ENCODE measurements at places on chromosomes 6 and 20.

DNA sequence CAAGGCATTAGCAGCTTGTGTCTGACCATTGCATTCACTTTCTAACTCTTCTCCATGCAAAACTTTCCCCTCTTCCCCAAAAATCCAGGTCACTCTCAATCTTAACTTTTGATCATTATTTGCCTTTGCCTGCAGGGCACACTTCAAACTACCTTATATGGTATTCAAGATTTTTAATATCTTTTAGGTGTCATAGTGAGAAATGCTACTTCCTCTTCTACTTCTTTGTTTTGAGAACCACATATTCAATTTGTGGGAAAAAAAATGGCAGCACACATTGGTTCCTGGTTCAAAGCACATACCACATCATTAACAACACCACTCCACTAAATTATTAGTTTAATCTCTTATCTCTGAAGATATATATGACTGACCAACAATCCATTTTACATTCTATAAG lies 1267.0 kb upstream of the CITED2 start:
- no peak for DNase-seq

- DNase-seq, result no peak
Observed at GRCh38 chr6:3176562-3177355, 19.4 kb upstream of the TUBB2A start.

DNA sequence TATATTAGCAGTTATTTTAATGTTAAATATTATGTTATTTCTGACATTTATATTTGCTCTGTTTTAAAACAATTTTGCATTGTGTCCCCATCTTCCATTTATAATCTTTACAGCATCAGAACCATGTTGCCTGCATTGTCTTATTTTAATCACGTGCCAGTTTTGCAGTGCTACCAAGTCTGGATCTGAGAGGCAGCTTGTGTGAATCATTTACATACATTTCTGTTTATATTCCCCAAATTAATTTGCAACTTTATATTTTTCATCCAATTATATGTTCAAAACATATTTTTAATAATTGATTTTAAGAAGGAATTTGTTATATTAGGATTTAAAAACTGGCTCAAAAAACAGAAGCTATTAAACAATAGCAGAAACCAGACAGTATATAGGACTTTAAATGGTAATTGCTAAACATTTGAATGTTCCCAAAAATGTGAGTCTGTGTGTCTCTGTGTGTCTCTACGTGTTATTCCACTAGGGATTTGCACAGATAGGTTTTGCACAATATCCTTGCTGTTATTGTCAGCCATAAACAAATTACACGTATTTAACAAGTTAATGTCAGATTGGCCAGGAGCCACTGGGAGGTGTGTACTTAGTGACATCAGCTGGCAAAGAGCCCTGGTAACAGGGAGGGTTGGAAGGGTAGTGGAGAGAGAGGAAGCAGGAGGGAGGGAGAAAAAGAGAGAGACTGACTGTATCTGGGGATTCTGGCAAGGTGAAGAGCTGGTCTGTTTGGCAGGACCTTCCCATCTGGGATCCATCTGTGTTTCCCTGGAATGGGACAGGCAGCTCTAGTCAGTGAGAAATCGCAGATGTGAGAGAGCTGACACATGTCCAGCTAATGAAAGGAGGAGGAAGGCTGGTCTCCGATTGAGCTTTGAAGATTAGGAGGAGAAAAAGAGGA lies 72.1 kb downstream of the CBFA2T2 start:
- no peak for DNase-seq

- no peak for DNase-seq
Observed at GRCh38 chr6:76697585-76697984, 625.1 kb upstream of the IMPG1 start.

DNA sequence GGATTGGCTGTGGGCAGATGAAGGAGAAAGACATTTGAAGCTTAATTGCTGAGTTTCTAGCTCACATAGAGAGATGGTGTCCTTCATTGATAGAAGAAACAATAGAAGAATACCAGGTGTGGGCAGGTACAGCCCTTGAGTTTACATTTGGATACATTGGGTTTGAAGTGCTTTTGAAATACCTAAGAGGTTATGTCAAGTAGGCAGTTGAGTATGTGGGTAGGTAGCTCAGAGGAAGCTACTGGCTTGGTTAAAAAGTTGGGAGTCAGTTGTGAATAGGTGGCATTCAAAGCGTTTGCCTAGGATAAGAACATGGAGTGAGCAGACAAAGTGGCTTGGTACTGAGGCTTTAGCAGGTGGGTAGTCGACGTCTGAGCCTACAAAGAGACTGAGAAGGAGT lies 25.0 kb downstream of the NDUFAF5 start:
- no peak for DNase-seq

- DNase-seq, result no peak
Observed at GRCh38 chr20:56870271-56870670, 241.2 kb downstream of the TFAP2C start.

GRCh38 chr6:52908526-52908925 lies 972 bp downstream of the GSTA3 start:
- DNase-seq, result no peak

DNA sequence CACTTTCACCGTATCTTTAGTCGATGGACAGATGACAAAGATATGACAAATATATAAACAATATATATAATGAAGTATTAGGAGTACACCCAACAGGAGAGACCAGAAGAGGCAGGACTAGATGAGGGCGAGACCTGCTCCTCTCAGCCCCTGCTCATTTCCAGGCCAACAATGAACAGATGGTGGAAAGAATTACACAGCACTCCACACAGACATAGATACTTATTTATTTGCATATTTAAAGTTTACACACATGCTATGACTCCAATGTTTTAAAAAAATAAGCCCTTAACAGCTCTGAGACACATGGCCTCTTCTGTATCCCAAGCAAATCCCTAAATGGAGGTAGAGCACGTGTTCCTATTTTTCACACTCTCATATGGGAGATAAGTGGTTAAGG lies 10.4 kb downstream of the FAM210B start:
- peak; percentile 19 for DNase-seq

GRCh38 chr6:34462551-34462971 lies 3.3 kb upstream of the PACSIN1 start:
- DNase-seq, result peak; percentile 78

DNA sequence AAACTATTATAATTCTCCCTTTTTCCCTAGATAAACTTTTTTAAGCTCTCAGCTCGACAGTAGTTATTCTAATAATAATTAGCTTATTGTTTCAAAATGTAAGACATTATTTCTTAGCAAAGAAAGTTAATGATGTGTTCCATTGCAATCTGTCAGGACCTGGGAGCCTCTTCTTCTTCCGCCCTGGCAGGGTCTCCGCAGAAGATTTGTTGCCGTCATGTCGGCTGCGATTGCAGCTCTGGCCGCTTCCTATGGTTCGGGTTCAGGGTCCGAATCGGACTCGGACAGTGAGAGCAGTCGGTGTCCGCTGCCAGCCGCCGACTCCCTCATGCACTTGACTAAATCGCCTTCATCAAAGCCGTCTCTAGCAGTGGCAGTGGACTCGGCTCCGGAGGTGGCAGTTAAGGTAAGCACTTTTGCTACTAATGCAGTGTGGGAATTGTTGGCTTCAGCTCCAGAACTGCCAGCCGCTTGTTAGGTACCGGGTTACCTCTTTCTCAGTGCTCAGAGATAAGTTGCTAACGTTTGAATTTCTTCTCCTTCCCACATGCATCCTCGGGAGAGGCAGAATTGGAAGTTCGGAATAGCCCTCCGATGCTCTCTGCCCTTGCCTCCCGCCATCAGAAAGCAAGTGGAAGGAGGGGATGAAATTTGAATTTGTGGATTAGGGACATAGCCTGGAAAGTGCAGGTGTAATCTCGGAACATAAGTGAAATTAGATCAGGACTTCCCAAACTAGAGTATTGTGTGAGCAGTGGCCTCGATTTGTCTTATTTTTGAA lies at the start of gene CDC40:
TSS of gene CDC40 (plus strand) at position 200 of the 781 bp plus-strand sequence. CDS start at position 218, 18 bp downstream.
- DNase-seq, result peak; percentile 65

DNA sequence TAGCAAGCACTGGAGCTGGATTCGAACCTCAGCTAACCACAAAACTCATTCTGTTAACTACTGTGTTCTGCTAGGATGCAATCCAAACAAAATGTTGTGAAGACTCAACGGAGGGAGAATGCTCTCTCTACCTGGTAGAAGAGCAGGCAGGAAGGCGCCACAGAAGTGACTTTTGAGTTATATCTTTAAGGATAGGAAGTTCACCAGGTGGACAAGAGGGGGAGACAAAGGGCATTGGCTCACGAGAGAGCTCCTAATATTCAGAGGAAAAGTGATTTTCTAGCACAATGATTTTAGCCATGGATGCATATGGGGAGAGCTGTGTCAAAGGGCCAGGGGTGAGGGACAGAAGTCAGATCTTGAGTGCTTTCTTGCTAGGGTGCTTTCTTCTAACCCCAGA lies 108.4 kb upstream of the MAFB start:
- DNase-seq, result no peak

- no peak for DNase-seq
Observed at GRCh38 chr6:110656492-110656891, 158.8 kb downstream of the CDK19 start.

DNA sequence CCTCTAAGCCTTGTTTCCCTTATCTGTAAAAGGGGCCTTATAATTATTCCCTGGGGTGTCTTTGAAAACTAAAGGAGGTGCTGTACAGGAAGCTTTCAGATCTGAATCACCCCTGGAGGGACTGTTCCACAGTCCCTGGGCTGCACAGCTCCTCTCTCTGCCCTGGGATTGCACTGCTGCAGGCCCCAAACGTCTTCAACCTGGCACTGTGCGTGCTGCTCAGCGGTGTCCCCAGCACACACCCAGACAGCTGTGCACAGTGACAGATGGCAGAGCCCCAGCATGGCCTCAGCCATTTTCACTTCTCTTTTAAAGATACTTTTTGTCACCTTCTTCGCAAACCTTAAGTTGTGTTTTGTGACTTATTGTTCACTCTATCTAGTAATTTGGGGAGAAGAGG lies 50.7 kb upstream of the INSM1 start:
- no peak for DNase-seq

DNA sequence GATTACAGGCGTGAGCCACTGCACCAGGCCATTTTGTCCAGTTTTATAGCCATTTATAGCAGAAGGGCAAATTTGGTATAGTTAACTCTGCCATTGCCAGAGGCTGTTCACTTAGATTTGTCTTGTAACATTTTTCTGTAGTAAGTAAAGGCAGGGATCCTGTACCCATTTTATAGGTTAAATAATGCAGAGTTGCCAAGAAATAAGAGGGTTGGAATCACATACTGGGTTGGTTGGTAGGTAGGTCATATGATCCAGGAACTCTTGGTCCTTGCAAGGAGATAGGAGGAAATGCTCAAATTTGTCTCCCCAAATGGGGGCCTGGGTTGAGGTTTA lies 68.1 kb downstream of the SHLD1 start:
- no peak for DNase-seq

DNA sequence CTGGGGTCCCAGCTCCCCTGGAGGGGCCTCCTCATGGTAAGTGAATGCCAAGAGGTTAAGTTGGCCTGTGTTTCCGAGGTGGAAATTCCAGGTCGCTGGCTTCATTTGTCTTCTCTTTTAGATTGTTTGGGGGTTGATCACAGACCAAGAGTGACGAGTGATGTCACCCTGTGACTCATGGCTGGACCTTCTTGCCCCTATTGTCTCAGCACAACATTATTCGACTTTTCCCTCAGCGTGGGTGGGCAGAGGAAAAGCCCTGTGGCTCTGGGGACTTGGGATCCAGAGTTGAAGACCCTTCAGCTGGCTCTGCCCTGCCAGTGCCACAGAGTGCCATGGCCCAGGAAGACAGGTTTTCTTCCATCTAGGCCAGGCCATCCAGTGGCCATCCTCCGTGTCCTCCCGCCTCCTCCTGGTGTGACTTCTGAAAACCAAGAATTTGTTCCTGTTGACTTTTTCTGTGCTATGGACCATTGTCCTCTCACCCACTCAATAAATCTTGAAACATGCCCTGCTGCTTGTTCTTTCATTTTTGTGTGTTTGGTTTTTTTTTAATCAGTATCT lies 15.4 kb upstream of the SNHG17 start:
- DNase-seq, result peak; percentile 32

DNA sequence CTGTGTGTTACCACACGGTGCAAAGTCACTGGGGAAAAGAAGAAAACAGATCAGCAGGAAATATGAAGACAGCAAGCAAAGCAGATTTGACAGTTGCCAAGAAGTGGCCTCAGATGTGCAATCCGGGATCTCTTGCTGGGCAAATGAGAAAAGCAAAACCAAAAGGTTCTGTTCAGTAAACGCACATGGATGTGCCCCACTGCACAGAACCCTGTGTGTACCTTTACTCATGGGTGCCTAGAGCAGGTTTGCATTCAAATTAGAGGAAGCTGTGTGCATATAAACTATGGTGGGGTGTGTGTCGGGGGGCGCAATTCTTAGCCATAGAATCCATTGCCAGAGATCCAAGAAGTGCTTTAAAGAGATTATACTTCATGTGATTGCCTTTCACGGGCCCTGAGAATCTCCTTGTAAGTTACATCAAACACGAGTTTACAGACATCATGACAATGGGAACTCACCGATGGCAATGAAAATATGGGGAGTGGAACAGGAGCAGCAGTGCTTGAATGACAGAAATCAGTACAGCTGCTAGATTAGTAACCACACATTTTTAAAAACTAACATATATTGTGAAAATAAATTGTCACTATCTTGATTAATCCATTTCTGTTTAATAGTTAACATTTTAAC lies 154.3 kb downstream of the ADGRG6 start:
- DNase-seq, result no peak

- no peak for DNase-seq
Observed at GRCh38 chr20:719816-720215, 44.2 kb upstream of the SCRT2 start.

DNA sequence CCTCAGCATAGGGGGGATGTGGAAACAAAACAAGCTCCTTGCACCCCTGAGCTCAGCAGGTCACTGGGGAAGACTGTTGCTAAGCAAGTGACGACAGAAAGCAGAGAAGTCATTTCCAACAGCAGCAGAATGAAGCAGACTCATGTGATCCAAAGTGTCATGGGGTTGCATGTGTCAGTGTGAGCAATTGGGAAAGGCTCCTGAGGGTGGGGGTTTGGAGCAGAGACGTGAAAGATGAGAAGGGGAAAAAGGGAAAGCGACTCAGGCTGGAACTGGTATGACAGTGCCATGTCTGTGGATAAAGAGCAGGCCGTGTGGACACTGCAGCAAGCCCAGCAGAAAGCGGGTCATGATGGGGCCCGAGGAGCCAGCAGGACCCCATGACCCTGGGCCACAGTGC lies 363.9 kb downstream of the PREX1 start:
- no peak for DNase-seq

DNA sequence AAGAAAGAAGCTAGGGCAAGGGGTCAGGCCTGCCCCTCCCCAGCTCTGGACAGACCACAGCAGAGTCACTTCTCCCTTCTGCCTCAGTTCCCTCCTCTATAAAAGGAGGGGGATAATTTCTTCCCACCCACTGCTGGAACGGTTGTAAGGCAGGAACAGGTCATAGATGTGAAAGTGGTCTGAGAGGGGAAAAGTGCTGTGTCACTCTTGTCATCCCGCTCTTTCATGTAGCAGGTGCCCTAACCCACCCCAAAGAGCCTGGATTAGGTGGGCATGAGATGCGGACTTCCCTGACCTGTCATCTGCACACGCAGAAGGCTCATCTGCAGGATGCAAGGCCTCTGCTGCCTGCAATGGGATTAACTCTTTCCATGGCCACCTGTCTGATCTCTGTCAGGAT lies 218.2 kb upstream of the LRFN2 start:
- DNase-seq, result no peak

- DNase-seq, result no peak
Observed at GRCh38 chr6:110250058-110250457, 69.8 kb downstream of the CDC40 start.

Data from Caco-2 (cell line).